ENCODE measurements at places on chromosomes 2 and 18.
A peak's percentile ranks its signal among the peaks of the same experiment; 100 is the strongest.

- DNase-seq, result no peak
Observed at GRCh38 chr2:20596193-20596972, 54.5 kb downstream of the HS1BP3 start.

DNA sequence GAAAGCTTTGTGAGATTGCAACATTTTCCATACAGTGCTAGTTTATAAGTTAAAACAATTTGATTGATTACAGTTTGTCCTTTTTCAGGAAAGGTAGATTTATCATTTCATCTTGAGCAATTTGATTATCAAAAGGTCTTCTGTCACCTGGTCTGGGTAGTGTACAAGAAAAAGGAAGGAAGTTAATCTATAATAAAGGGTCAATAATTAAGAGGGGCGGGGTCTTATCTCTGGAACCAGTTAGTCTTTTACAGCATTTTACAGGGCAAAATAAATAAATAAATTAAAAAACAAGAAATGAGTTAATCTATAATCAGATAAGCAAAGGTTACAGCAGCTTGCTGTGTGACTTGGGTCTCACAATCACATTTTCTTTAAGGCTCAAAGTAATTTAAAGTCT, 277.8 kb upstream of the GYPC start:
- no peak for DNase-seq

DNA sequence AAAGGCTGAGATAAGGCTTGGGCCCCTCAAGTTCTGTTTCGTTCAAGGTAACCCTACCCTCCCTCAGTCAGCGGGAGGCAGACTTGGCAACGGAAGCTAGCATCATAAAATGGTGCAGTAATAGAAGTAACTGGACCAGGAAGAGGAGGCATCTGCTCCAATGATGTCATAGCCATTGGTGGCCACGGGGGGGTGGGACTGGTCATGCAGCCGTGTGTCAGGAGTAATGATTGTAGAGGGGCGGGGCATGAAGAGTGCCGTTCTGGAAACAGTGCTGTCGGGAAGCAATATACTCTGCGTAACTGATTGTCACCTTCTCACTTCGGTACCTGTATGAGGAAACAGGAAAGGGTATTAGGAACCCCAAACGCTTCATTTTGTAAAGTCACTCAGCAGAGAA, 6.9 kb upstream of the POLR2D start:
- no peak for DNase-seq

DNA sequence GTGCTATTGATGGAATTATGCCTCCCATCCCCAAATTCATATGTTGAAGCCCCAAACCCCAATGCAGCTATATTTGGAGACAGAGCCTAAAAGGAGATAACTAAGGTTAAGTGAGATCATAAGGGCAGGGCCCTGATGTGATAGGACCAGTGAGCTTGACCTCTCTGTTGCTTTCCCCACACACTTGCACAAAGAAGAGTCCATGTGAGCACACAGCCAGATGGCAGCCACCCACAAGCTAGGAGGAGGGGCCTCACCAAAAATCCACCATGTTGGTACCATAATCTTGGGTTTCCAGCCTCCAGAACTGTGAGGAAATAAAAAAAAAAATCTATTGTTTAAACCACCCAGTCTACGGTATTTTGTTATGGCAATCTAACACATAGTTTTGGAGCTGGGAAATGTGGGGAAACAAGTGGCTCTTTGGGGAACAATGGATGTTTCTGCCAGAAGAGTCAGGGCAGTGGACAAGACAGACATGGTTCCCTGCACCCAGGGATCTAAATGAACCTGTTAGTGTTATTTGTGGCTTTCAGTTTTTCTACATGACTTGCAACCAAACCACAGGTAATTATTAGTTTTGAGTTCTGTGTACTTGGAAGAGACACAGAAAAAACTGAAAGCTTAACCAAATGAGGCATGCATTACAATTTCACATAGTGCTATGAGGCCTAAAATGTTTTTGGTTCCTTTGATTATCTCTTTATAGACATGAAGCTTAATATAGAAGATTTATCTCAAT, 259.1 kb downstream of the LTBP1 start:
- no peak for DNase-seq

DNA sequence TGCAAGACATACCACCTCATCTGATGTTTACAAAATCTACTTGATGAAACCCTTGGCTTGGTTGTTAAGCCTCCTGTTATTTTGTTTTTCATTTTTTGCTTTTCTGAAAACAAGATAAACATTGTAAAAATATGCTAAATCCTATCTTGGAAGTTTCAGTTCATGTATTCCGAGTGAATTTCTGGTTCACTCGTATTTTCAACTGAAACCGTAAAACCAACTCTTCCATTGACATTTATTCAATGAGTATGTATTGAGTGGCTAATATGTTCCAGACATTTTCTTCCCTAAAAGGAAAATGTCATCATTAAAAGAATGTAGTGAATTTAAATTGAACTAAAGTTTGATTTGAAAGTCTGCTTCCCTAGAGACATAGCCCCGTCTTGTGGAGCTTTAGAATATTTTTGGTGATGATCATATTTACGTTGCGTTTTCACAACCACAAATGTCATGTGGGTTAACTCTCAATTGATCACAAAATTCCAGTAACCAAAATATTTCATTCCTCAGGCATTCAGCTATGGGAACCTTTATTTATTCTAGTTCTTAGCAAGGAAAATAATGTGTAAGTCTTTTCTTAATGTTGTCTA, 204.2 kb downstream of the MBD2 start:
- DNase-seq, result no peak

GRCh38 chr18:37930640-37931039, 365.0 kb upstream of the CELF4 start:
- DNase-seq, result no peak

- DNase-seq, result no peak
Observed at GRCh38 chr2:224861266-224861665, 145.1 kb upstream of the CCDC195 start.

- peak; percentile 40 for DNase-seq
Observed at GRCh38 chr2:12106440-12107080, 360.1 kb downstream of the LPIN1 start.

DNA sequence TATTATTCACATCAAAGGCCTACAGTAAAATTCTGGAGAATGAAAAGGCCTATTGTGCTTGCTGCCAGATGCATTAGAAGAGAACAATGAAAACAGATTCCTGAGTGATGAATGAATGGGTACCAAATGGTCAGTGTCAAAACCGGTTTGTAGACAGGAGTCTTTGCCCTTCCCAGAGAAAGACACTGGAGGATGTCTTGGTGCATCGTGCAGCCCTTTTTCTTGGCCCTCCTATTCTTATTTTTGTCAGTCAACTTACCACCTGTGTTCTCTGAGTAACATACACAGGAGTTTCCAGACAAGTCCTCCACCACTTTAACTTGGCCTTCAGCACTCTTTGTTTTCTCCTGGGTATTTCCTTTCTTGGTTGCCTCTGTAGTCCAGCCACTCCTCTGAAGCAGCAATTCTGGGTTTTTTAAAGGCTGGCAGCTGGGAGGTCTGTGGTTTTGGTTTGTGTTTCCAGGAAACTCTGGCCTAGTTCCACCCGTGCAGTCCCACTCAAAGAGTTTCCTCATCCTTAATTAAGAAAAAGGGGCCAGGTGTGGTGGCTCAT, 29.4 kb downstream of the PSTPIP2 start:
- DNase-seq, result no peak

GRCh38 chr2:54471221-54471711, 15.1 kb downstream of the SPTBN1 start:
- DNase-seq, result peak; percentile 65

GRCh38 chr2:236679884-236680860, 110.5 kb downstream of the ACKR3 start:
- no peak for DNase-seq

All from endothelial cell of umbilical vein (primary cell).